ENCODE measurements at places on chromosomes 7 and 10.

GRCh38 chr10:72106154-72106849 lies 18.0 kb upstream of the SPOCK2 start:
- no peak for DNase-seq

DNA sequence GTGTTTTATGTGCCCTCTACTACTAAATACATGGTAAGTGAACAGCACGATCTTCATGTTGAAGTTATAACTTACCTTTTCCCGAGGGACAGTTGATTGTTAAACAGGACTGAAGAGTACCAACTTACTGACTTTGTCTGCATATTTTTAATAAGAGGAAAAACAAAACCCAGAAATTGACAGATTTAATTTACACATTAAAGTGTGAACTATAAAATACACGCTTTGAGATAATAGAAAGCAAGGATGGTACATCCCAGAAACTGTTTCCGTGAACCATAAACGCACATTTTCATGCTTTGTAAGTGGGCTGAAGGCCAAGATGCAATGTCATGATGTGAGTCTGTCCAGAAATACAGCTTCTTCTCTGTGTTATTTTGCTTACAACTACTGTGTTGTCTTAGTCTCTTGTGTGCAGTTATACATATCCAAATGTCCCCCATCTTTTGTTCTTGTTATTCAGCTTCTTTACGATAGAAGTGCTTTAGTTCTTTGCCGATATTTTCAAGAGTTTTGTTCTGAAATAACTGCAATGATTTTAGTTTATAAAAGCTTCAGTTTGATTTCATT lies 190.1 kb downstream of the MLLT10 start:
- DNase-seq: no peak

DNA sequence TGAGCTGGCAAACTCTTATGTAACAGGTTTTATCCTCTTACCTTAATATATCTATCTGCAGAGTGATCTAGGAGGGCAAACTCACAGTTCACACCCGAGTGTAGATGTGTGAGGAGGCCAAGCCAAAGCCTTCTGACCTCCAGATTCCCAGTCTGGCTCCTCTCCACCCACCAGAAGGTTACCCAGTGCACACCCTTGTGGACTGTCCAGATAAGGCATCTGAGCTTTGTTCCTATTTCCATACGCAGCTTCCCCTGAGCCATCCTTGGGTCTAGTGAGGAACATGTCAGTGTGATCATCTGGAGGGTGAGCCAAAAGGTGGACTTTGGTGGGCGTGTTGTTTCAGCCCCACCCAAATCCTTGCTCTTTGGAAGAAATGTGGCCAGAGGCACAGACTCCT lies 203.0 kb upstream of the MEOX2 start:
- DNase-seq: no peak

DNA sequence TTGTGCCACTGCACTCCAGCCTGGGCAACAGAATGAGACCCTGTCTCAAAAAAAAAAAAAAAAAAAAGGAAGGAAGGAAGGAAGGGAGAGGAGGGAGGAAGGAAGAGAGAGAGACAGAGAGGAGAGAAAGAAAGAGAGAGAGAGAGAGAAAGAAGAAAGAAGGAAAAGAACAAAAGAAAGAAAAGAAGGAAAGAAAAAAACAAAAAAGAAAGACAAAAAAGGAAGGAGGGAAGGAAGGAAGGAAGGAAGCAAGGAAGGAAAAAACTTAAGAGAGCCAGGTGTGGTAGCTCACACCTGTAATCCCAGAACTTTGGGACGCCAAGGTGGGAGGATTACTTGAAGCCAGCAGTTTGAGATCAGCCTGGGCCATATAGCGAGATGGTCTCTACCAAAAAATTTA lies 731 bp upstream of the SPACDR start:
- no peak for DNase-seq

GRCh38 chr7:99860281-99861127 lies 16.3 kb downstream of the OR2AE1 start:
- no peak for DNase-seq

GRCh38 chr7:93890041-93890463 lies 501 bp downstream of the TFPI2 start:
- no peak for DNase-seq

DNA sequence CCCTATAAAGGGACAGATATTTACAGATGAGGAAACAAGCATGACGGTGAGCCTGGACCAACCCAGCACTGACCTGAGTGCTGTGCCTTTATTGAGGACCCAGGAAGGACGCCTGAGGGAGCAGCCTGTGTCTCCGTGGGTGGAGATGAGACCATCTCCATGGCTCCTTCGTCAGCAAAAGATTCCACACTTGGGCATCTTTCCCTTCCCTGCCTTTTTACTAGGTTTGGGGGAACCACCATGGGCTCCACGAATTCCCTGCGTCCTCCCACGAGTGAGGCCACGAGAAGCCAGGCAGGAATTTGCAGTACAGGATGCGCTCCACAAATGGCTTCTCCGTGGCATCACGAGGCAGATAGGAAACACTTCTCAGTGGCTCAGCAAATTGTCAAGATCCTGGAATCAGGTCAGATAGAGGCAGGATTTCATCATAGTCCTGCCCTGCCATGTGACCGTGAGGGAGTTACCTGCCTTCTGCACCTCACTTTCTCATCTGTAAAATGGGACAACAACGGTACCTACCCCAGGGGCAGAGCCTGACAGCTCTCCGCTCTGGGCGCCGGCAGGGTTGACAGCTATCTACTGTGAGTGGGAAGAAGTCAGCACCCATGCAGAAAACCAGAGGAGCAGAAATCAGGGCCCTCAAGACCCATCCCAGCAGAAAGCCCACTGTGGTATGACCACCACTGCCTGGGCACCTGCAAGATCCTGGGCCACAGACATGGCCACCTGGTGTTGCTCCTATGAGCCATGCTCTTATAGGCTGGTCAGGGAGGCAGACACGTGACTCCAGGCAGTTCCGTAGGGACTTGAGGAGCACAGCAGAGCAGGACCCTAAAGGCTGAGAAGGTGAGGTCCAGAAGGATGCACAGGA lies 80.1 kb downstream of the GRID1 start:
- no peak for DNase-seq

DNA sequence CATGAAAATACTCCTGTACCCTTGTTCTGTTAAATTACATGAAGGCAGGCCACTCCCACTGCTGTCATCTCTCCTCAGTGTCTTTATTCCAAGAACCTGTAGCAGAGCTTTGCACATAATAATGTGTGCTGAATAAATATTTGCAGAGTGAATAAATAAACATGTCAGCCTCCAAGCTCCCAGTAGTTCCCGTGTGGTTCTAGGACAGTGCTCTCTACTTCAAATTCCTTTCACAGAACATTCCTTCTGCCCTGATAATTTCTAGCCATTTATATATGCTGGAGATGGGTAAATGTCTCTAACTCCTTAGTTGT lies 20.3 kb upstream of the HYAL4 start:
- no peak for DNase-seq

GRCh38 chr7:43890468-43890867 lies 15.9 kb downstream of the URGCP start:
- DNase-seq: no peak

GRCh38 chr10:7385114-7385513 lies 25.7 kb downstream of the SFMBT2 start:
- no peak for DNase-seq

DNA sequence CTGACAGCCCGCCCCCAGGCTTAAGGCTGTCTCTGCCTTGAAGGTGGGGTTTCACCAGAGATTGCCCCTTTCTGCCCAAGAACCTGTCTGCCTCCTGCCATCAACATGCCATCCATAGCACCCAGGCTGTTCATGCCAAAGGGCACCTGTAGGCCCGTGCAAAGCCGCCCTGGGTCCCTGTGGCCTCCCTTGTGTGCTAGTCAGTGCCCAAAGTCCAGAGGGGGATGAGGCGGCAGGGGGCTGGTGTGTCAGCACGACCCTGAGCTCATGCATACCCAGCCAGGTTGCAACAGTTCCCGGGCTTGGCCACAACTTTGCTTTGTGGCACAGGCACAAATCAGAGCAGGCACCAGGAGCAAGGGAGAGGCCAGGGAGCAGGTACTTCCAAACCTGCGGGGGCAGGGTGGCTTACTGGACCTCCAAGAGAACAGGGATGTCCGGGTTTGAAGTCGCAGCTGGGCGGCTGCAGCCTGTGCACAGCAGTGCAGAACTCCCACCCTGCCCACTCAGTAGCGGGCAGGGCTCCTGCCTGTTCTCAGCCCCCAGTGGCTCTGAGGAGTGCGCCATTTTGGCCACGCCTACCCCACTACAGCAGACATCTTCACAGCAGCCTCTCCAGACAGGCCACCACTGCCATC lies 671.1 kb upstream of the GRM3 start:
- DNase-seq: no peak

GRCh38 chr10:103278862-103279298 lies 1.9 kb downstream of the INA start:
- no peak for DNase-seq

DNA sequence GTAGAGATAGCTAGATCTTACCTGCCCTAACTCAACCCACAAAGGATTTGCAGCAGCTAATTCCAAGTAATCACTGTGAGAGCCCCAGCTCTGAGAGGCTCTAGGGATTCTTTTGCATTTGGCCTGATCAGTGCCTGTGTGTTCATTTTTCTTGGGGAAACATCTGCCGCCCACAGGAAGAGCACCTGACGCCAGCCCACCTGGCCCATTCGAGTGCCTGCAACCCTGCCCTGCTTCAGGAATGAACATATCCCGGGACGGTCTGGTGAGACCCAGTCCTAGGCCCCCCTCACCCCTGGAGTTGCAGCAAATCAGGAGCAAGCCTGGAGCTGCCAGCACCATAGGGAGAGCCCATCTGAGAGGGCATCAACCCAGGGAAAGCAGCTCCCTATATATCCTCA lies 38.8 kb downstream of the GSDME start:
- DNase-seq: no peak

- no peak for DNase-seq
Measured at GRCh38 chr7:75878312-75878768, 494 bp upstream of the RHBDD2 start.

DNA sequence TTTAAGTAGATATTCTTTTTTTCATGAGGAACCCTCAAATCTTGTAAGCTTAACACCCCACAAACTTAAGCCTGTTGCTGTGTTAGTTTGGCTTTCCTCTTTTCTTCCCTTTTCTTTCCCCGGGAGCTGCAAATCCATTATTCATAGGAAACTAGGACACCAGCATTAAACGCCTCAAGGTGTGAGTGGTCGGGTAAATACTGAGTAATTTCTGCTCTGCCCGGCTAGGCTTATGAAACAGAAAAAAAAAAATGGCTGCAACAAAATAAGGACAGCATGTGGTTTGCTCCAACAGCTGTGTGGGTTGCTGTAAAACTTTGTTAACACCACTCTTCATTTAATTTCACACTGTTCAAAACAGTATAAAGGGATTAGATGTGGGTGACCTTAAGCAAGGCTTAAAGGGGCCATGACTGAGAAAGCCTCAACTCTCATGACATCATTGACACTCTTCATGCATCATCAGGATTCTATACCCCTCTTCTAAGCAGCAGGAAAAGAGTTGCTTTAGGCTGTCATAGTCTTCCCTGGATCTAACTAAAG lies 104.1 kb downstream of the AOAH start:
- no peak for DNase-seq

GRCh38 chr10:126731610-126731990 lies 61.1 kb upstream of the C10orf90 start:
- DNase-seq: no peak

- no peak for DNase-seq
Measured at GRCh38 chr7:101680406-101681145, 51.5 kb upstream of the MYL10 start.

GRCh38 chr10:98296524-98296923 lies 28.5 kb upstream of the LOXL4 start:
- DNase-seq: no peak

GRCh38 chr7:40437498-40437897 lies 302.7 kb downstream of the SUGCT start:
- no peak for DNase-seq

GRCh38 chr7:100407285-100408180 lies 21.0 kb downstream of the ZCWPW1 start:
- DNase-seq: no peak

- DNase-seq: no peak
Measured at GRCh38 chr7:37987732-37988131, 67.3 kb downstream of the EPDR1 start.

GRCh38 chr7:32511791-32512190 lies 16.5 kb downstream of the AVL9 start:
- no peak for DNase-seq

DNA sequence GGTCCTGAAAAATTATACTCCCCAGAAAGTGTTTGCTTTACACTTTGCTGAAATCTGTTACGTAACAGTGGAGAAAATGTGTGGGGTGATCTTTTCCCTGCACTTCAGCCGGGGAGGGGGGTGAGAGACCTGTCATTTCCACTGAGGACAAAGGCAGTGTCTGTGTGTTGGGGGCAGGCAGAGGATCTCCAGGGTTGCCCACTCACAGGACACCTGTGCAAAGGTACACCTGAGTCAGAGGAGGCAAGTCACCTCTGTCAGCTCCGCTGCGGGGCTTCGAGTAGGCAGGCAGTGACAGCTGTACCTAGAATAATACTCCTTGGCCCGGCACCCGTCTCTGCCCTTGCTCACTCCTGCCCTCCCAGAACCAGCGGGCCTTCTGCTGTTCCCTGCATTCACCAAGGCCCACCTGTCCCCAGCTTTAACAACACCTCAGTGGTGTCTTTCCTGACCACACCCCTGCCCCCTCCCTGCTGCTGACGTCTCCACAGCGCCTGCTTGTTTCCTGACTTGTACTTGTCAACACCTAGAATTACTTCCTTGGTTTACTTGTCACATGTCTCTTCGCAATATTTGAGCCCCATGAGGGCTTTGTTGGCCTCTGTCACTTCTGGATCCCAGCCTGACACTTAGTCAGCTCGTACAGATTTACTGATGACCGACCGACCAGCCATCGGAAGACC lies 159.2 kb downstream of the NEURL1 start:
- no peak for DNase-seq

- DNase-seq: no peak
Measured at GRCh38 chr10:11035301-11035991, 17.8 kb downstream of the CELF2 start.

GRCh38 chr10:96968682-96969423 lies 136.8 kb downstream of the LCOR start:
- DNase-seq: no peak

GRCh38 chr10:47099474-47099873 lies 188.2 kb downstream of the PTPN20 start:
- no peak for DNase-seq

- DNase-seq: no peak
Measured at GRCh38 chr10:14560791-14561765, 213.6 kb downstream of the FAM107B start.

DNA sequence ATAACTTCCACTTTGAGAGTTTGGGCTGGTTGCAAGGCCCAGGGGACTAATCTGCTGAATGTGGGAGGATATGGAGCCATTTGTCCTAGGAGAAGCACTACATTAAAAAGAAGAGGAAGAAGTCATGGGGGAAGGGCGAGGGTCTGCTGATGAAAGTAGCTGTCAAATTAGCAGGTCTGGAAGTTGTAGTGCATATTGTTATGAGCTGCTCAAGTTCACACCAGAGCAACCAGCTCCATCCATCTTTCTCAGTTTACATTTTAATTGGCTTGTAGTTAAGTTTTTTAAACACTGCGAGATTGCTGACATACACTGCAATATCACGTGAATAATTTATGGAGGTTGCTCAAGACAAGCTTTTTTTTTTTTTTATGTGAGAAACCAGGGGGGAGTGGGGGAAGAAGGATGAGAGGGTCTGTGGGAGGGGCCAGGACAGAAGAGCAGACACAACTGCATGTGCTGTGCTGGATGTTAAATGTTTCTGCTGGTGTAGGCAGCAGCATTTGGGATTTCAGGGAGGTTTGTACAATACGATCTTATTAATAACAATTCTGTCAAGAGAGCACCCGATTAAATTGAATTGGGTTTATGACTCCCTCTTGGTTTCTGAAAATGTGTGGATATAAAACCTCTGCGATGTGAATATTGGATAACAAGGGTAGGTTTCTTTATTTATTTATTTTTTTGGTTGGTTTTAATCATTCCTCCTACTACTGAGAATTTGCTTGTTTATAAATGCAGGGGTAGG lies 759.0 kb upstream of the GALNT17 start:
- DNase-seq: no peak

All from stimulated activated CD8-positive, alpha-beta memory T cell treated with anti-CD3 and anti-CD28 coated beads, Interleukin-4, amount 100 ng/mL, for 4 hours (primary cell).